ENCODE measurements at places on chromosomes 7 and 10. TPM values are rescaled to one million over a fixed set of nuclear protein-coding genes. Genes with fewer than 3 reads are reported as not detected.
A peak's percentile ranks its signal among the peaks of the same experiment; 100 is the strongest.

- H3K27me3 ChIP-seq: no peaks in the 10 kb centered on the region
- H3K4me1 ChIP-seq: peaks cover 18% of the 10 kb centered on the region
- H3K4me3 ChIP-seq: no peak overlapping the region
- H3K27ac ChIP-seq: no peak overlapping the region
Measured at GRCh38 chr7:107392830-107393229, 77.0 kb upstream of the GPR22 start.

Gene INSYN2A
- total RNA-seq: 0.09 TPM

Gene ANKRD61
- 0.29 TPM for total RNA-seq

GRCh38 chr7:152527610-152528032 is 91.8 kb upstream of the KMT2C start:
- no peak overlapping the region for H3K27ac ChIP-seq
- H3K4me1 ChIP-seq: peaks cover 7% of the 10 kb centered on the region
- no peak for DNase-seq
- no peaks in the 10 kb centered on the region for H3K27me3 ChIP-seq

Gene ZP3
- total RNA-seq: not detected

DNA sequence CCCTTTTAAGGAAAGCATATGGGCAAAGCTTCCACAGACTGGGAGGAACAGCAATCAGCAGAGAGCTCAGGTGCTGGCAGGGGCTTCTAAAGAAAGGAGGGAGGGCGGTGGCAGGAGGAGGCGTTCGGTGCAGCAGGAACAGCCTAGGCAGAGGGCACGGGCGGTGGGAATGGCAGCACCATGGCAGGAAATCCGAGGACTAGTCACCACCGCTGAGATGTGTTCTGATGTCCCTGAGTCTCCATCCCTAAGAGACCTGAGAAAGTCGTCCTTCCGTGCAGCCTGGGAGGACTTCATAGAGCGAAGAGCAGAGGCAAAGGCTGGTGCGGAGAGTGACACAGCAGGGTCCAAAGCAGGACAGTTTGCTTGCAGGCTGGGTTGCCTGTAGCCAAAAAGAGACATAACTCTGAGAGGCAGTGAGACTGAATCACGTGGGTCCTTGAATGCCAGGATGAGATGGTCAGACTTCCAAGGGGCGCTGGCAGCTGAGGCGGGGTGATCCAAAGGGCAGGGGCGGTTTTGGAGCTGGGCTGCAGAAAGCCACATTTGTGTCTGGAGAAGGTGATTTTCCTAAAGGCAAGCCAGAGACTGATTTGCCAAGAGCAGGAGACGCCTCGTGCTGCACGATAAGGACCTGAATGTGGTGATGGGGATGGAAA is 35.8 kb upstream of the GRID1 start:
- no peak overlapping the region for H3K4me3 ChIP-seq
- peaks cover 19% of the 10 kb centered on the region for H3K4me1 ChIP-seq
- H3K27ac ChIP-seq: no peak overlapping the region

GRCh38 chr7:91850455-91850854 is 30.0 kb downstream of the MTERF1 start:
- H3K36me3 ChIP-seq: peaks cover 28% of the 10 kb centered on the region
- H3K27ac ChIP-seq: peak overlapping the region; percentile 66
- no peaks in the 10 kb centered on the region for H3K27me3 ChIP-seq
- H3K4me1 ChIP-seq: peaks cover 5% of the 10 kb centered on the region
- DNase-seq: no peak
- H3K4me3 ChIP-seq: no peak overlapping the region

Gene ZNF117
- 42.3 TPM for total RNA-seq

Gene TMEM236
- total RNA-seq: 0.04 TPM

GRCh38 chr7:101287032-101287431 is 34.6 kb downstream of the IFT22 start:
- DNase-seq: no peak
- no peak overlapping the region for H3K27ac ChIP-seq
- no peak overlapping the region for H3K4me3 ChIP-seq
- H3K4me1 ChIP-seq: peaks cover 5% of the 10 kb centered on the region
- peaks cover 47% of the 10 kb centered on the region for H3K27me3 ChIP-seq

Data from mesothelial cell of epicardium (in vitro differentiated cells).